ENCODE measurements at places on chromosomes 7 and 10.

DNA sequence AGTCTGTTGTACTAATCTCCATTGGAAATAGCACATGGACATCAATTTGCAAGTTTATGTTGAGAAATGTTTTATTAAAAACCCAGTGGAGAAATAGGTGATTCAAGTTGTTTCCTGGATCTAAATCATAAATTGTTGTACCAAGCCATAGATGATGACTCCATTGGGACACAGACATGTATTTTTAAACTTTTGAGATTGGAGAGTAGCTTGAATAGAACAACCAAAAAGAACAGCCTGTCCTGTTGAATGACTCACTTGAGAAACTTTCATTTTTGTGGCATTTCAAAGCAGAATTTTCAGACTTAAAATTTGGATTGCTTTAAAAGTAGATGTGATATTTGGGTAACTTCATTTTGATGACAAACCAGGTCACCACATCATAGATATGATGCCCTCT, 197.5 kb downstream of the GPAM start:
- DNase-seq: no peak

- peak; percentile 7 for DNase-seq
Measured at GRCh38 chr7:136687693-136688322, 180.6 kb upstream of the CHRM2 start.

DNA sequence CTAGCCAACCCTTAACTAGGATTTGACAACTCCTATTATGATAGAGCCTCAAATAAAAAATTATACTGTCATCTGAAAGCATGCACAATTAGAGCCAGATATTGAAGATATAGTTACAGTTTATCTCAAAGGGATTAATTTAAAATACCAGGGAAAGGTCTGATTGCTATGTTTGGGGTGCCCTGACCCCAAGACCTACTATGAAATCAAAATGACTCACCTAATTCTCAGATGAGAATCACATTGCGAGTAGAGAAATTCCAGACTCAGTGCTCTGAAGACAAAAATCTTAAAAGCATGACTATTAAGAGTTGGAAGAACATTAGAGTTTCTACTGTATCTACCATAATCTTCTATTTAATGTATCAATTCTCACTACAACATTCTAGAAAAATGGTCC, 297.1 kb downstream of the AHR start:
- no peak for DNase-seq

DNA sequence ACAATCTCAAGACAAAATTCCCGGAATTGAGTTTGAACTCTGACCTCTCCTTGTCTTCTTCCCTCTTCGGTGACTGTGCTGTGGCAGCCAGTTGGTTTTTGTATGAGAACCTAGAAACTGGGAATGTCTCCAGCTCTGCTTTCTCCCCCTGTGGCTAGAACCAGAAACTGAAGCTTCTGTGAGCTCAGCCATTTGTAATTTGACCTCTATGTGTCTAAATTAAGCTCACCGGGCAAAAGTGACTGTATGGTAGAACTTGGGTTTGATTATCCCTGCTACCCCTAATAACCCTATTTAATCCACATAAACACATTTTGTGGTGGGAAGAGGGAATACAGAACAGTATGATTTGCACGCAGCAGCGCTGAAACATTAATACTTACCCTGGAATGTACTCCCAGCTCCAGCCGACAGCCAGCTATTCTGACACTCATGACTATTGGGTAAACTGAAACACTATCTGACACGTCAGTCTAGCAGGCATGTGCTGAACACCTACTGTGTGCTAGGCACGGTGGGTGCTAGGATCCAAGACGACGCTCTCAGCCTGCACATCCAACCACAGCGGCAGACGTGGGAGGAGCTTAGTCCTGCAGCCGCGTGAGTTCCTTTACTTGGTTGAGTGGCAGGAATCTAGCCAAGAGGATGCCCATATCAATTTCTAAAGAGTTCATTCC, 324.8 kb downstream of the SFMBT2 start:
- DNase-seq: no peak

GRCh38 chr10:34824870-34825269, 9.8 kb upstream of the PARD3 start:
- DNase-seq: no peak

GRCh38 chr10:49225218-49225876, 37.2 kb upstream of the TMEM273 start:
- no peak for DNase-seq

GRCh38 chr10:43260911-43261577, 5.8 kb downstream of the RASGEF1A start:
- no peak for DNase-seq

GRCh38 chr10:121285406-121286196, 312.6 kb downstream of the FGFR2 start:
- DNase-seq: no peak

DNA sequence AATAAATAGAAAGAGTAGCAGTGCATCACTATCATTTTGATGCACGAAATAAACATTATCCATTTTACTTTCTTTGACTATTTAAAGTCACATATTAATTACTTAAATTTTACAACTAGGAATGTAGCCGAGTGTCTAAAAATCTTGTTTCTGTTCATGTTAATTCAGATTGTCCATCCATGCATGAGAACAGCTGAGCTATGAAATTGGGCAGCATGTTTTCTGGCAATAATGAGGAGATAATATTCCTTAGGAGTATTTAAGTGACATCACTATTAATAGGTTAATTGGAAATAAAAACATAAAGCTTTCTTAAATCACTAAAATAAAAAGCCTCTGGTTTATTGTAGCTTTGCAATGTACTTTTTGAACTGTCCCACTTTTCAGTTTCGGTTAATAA, 293.8 kb downstream of the PHTF2 start:
- no peak for DNase-seq

GRCh38 chr10:33321516-33321915, 13.0 kb downstream of the NRP1 start:
- no peak for DNase-seq

DNA sequence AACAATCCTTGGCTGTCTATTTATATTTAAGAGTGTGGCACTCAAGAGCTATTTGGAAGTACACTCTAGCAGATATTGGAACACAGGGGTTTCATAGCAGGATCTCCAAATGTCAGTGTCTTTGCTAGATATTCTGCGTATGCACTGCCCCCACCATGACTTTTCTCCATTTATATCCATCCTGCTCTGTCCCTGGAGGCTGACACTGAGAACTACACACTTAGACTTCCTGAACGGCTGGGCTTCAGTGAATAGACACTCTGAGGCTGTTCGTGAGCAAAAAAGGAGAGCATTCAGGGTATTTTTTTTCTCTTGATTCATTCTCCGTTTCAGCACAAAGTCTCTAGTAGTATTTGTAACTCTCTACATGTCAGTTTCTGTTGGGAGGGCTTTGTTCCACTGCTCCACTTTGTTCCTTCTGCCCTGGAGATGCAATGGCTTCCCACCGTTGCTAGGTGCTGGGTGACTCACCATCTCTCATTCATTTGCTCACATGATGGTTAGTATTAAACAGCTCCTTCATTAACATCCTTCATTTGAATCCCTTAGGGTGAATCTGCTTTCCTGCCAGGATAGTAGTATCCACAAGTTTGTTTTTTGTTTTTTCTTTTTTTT, 155.9 kb upstream of the SLC13A1 start:
- DNase-seq: peak; percentile 31

Data from NCI-H460 (cell line).